ENCODE measurements at places on chromosomes 12 and 14.

GRCh38 chr12:12171991-12172511, 94.8 kb downstream of the LRP6 start:
- peak; percentile 28 for DNase-seq

GRCh38 chr14:75215520-75215919, 39.1 kb upstream of the TMED10 start:
- DNase-seq, result no peak

DNA sequence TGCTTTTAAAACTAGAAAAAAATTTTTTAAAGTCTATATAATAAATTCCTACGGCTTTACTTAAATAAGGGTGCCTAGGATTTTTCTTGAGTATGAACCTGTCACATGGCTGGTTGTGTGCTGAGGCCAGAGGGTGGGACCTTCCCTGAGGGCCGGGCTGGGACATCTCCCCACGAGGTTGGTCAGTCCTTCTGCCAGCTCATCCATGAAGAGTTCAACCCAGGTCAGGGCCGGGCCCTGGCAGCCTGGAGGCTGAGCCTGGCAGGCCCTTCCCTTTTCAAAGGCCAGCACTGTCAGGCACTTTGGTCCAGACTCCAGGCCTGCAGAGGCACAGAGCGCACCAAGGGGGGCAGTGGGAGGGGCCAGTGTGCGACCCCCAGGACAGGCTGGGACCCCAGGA, 31.7 kb downstream of the TNFAIP2 start:
- DNase-seq, result no peak

- DNase-seq, result no peak
These were observed 4.9 kb downstream of the CFAP73 start for GRCh38 chr12:113154351-113154973.

DNA sequence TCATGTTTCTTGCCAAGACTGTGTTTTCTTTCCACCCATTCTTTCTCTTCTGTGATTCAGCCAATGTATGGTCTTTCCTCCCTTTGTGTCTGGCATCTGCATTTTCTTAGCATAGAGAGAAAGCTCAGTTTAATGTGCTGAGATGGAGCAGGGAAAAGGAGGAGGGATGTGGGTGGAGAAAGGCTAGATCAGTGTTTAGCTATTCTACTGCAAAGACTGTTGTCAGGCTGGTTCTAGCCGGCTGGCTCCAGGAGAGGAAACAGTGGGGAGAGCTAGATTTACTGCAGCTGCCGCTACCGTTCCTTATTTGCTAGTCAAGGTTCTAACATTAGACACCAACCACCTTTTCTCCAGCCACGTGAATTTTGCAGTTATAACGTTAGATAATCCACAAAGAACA, 5.2 kb upstream of the RIMKLB start:
- DNase-seq, result no peak

DNA sequence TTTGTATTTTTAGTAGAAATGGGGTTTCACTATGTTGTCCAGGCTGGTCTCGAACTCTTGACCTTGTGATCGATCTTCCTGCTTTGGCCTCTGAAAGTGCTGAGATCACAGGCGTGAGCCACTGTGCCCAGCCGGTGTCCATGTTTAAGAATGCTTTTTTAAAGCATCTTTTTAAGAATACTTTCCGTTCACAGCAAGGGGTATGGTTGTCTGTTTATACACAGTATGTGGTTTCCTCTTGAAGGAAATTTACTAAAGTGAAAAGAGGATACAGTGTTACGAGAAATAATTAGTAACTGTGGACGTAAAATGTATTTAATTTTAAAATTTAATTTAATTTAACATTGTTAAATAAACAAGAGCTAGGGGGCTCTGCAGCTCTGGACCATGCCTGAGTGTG, 73.4 kb downstream of the GSC start:
- DNase-seq, result no peak

- no peak for DNase-seq
These were observed 183.5 kb downstream of the PRKCH start for GRCh38 chr14:61504901-61505300.

DNA sequence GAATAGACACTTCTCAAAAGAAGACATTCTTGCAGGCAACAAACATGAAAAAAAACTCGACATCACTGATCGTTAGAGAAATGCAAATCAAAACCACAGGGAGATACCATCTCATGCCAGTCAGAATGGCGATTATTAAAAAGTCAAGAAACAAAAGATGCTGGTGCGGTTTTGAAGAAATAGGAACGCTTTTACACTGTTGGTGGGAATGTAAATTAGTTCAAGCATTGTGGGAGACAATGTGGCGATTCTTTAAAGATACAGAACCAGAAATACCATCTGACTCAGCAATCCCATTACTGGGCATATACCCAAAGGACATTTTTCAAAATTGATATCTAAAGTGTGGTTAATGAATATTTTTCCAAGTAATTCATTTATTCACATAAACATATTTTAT, 39.6 kb upstream of the LIN7A start:
- no peak for DNase-seq

DNA sequence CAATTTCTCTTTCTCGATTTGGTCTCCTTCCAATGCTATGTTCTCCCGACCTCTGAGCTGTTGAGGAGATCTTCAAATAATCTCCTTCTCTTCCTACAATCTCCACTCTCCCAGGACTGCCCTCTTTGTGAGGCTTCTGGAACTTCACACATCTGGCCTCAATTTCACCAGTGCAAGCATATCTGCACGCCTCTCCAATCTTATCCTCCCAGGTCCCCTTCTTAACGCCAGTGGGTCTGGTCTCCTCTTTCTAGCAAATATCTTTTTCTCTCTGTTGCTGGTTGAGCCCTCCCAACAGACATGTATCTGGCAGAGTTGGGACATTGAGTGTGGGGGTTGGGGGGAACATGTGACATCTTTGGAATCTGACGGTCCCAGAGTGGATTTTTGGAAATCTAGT, 17.9 kb downstream of the RTL1 start:
- DNase-seq, result no peak

- no peak for DNase-seq
These were observed 189.1 kb downstream of the BMP4 start for GRCh38 chr14:53767566-53767965.

DNA sequence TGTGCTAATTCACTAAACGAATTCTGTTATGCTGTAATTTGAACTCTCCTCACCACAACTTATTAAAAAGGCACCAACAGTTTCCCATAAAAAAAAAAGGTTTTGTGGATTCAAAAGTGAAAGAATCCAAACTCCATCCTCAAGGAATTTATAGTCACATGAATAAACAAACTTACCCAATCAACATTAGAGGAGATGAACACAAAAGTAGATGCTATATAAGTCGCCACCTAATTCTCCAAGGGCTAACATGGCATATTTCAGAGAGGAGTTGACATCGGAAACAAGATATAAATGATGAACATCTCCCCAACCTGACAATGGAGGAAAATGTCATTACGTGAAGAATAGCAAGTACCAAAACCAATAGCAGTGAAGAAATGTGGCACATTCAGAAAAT, 265.5 kb upstream of the PRKD1 start:
- no peak for DNase-seq

DNA sequence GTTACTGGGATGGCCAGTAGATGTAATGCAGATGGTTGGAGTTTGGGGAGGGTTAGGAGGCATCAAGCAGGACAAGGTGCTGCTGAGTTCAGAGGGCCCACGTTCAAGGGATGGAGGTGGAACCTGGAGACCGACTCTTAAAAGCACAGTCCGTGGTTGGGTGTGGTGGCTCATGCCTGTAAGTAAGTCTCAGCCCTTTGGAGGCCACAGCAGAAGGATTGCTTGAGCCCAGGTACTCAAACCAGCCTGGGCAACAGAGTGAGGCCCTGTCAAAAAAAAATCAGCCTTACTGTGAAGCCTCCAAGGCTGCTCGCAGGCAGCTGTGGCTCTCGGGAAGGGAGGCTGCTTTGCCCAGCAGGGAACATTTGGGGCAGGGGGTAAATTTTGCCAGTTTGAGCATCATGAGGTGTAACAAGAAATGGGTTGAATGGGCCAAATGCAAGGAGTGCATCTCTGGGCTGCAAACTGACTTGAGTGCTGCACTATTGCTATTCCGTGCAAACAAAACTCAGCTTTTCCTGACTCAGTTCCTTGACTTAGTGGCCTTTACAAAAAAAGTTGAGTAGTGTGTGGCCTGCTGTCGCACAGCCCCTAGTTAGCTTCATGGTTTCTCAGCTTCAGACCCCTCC, 55.0 kb downstream of the ANAPC7 start:
- no peak for DNase-seq

DNA sequence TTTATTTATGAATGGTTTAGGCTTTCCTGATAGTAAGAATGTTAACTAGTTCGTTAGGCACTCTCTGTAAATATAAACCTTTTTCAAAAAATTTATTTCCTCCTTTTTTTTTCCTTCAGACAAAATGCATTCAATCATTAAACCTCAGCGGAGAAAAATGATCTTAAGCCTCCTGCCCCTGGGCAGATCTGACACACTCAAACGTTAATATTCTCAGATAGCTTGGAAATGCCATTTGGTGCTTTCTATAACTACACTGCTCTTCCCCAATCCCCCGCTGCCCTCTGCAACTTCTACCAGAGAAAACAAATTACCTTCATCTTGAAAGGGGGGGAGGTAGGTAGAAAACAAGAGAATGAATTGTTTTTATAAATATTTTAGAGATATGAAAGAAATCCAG, 521.2 kb downstream of the MED13L start:
- DNase-seq, result no peak

DNA sequence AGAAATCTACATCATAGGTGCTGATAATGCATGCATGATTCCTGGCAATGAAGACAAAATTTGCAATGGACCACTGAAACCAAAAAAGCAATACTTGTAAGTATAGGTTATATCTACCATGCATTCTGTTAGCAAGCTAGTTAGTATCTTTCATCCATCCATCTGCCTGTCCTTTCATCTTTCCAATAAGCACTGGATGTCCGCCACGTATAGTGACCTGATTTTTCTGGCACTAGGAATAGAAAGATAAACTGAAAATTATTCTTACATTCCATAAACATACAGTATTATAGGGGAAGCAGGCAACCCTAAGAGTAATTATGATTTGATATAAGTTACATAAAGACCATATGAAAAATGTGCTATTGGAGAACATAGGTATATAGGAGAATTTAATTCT, 87.2 kb upstream of the MYF6 start:
- DNase-seq, result no peak

DNA sequence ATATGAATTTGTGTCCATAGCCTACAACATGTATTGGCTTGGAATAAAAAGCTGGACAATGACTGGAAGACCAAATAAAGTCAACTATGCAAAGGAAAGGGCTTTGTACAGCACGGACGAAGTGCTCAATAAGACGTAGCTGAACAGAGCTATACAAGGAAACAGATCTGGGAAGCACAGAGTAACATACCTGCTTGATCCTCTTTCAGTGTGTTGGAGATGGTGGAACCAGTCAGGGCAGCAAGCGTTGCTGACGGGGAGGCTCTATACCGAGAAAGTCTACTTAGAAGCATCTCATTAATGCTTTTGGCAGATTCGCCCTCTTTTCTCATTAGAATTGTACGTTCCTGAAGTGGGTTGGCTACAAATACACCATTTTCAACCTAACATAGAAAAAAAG, 99.3 kb downstream of the HECTD4 start:
- DNase-seq, result no peak

DNA sequence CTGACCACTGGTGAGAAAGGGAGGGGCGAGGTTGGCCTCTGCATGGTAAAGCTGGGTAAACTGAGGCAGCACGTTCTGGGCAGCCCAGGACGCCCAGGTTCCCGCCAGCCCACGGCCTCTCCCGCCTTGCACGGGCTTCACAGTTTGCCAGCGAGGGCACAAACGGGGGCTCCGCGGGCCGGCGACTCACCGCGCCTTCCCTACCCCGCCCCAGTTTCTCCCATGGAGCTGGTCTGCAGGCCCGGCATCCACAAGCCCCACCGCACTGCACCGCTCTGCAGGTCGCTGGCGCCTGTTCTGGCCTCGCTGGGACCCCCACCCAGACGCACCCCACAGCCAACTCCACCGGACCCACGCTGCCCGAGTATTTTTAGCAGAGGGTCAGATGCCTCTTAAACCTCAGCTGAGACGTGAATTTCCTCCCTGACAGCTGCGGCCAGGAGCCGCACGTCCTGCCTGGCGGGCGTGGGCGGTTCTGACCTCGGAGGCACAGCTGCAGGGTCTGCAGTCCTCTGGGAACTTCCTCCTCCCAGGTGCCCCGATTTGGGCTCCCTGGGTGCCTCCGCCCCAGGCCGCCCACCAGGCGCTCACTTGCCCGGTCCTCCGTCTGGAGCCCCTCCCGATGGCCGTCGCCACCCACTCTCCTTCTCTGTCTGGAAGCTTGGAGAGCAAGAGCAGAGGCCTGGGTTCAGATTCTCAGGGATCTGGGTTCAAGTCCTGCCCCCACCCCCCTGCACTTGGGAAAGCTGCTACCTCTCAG, 29.5 kb upstream of the INF2 start:
- DNase-seq, result no peak

- no peak for DNase-seq
These were observed 301.6 kb downstream of the ATP23 start for GRCh38 chr12:58242796-58243630.

DNA sequence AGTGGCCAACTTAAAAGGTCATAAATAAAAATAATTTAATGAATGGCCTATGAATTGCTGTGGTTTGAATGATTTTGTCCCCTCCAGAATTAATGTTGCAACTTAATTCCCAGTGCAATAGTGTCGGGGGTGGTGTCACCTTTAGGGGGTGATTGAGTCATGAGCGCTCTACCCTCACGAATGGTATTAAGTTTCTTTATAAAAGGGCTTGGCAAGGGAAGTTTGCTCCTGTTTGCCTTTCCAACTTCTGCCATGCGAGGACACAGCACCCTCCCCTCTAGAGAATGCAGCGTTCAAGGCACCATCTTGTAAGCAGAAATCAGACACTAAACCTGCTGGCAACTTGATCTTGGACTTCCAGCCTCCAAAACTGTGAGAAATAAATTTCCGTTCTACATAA, 253.3 kb downstream of the ATXN7L3B start:
- DNase-seq, result no peak

- no peak for DNase-seq
These were observed 231.1 kb downstream of the SLC2A13 start for GRCh38 chr12:39874785-39875184.

- DNase-seq, result no peak
These were observed 9.2 kb upstream of the NOS1 start for GRCh38 chr12:117370588-117370987.

DNA sequence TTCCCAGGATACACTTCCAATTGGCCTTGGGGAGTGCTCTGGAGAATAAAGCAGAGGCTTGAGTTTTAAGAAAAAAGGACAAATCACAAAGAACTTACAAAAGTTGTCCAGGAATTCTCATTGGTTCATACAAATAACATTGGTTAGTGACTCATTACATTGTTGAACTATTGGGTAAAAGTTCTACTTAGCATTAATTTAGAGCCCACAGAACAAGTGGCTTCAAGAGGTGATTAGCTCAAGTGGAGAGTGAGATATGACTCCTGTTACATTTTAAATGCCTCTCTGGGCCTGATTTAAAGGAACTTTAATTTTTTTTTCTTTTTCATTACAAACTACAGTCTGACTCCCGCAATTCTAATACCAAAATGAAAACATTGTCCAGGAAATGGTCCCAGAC, 72.9 kb downstream of the ASCL4 start:
- DNase-seq, result no peak

Measured in kidney epithelial cell (primary cell).